Body of pancreas (tissue), 4 donors: ENCODE measurements at places on chromosomes 13 and 19. TPM values are rescaled to one million over a fixed set of nuclear protein-coding genes. Genes with fewer than 3 reads are reported as not detected.

DNA sequence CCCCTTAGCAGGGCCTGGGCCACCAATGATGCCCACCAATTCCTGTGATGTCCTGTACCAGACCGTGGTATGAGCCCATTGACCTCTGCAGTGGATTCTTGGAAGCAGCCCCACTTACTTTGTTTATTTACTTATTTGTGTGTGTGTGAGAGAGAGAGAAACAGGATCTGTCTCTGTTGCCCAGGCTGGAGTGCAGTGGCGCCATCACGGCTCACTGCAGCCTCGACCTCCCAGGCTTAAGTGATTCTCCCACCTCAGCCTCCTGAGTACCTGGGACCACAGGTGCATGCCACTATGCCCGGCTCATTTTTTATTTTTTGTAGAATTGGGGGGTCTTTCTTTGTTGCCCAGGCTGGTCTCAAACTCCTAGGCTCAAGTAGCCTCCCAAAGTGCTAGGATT is 13.0 kb downstream of the MYO9B start:
- DNase-seq = no peak
- no peaks in the 10 kb centered on the region for H3K4me1 ChIP-seq
- H3K27me3 ChIP-seq = no peaks in the 10 kb centered on the region
- no peak overlapping the region for H3K27ac ChIP-seq
- H3K36me3 ChIP-seq = no peaks in the 10 kb centered on the region

GRCh38 chr13:98738213-98738612 is 14.3 kb downstream of the SLC15A1 start:
- no peak for DNase-seq
- no peaks in the 10 kb centered on the region for H3K27me3 ChIP-seq
- no peak overlapping the region for H3K27ac ChIP-seq
- H3K4me1 ChIP-seq = no peaks in the 10 kb centered on the region
- no peak overlapping the region for H3K4me3 ChIP-seq
- no peaks in the 10 kb centered on the region for H3K36me3 ChIP-seq

DNA sequence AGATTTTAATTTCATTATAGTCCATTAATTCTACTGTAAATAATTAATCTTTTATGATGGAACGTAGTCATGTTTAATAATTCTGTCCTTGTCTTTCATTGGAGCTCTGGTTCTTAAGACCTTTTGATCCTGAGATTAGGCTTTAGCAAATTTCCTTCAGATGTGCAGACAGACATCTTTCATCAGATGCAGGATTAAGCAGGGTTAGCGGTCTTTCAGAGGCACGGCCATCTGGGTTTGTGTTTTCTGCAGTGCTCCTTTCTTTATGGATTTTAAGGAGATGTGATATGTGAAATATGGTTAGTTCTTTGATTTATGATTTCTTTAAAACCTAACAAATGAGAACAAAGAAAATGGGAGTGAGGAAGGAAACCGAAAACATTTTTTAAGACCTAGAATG is 643.9 kb upstream of the SGCG start:
- no peaks in the 10 kb centered on the region for H3K27me3 ChIP-seq
- H3K36me3 ChIP-seq = no peaks in the 10 kb centered on the region
- H3K4me1 ChIP-seq = no peaks in the 10 kb centered on the region
- no peak overlapping the region for H3K4me3 ChIP-seq

DNA sequence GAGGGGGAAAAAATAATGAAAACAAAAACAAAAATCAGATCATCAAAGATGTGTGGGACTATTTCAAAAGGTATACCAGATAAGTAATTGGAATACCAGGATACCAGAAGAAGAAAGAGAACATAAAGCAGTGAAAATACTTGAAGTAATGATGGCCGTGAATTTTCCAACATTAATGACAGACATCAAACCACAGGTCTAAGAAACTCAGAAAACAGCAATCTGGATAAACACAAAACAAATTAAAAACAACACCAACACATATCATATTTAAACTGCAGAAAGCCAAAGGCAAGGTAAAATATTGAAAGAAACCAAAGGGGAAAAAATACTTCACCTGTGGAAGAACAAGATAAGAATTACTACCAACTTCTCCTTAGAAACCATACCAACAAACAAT is 24.2 kb upstream of the UFM1 start:
- no peaks in the 10 kb centered on the region for H3K27me3 ChIP-seq
- DNase-seq = no peak
- H3K4me1 ChIP-seq = no peaks in the 10 kb centered on the region

GRCh38 chr19:48466561-48467325 is 2.4 kb upstream of the CYTH2 start:
- no peak for DNase-seq
- H3K27me3 ChIP-seq = no peaks in the 10 kb centered on the region
- H3K4me3 ChIP-seq = no peak overlapping the region
- H3K27ac ChIP-seq = no peak overlapping the region
- no peaks in the 10 kb centered on the region for H3K36me3 ChIP-seq
- peaks cover 17% of the 10 kb centered on the region for H3K4me1 ChIP-seq

GRCh38 chr13:27704681-27705080 is 83.0 kb downstream of the POLR1D start:
- no peak overlapping the region for H3K4me3 ChIP-seq
- H3K27ac ChIP-seq = no peak overlapping the region
- H3K4me1 ChIP-seq = no peaks in the 10 kb centered on the region
- H3K27me3 ChIP-seq = no peaks in the 10 kb centered on the region

The ZNF221 gene
- 4.7 TPM for total RNA-seq

- DNase-seq = peak; percentile 40
- no peak overlapping the region for H3K27ac ChIP-seq
- no peaks in the 10 kb centered on the region for H3K27me3 ChIP-seq
- no peak overlapping the region for H3K4me3 ChIP-seq
- peaks cover 27% of the 10 kb centered on the region for H3K36me3 ChIP-seq
Observed at GRCh38 chr19:34351382-34351826, 13.6 kb upstream of the GPI start.

- peak; percentile 50 for DNase-seq
- H3K4me1 ChIP-seq = peaks cover 44% of the 10 kb centered on the region
- H3K27ac ChIP-seq = peak overlapping the region; percentile 30
- H3K36me3 ChIP-seq = peaks cover 4% of the 10 kb centered on the region
- no peak overlapping the region for H3K4me3 ChIP-seq
Observed at GRCh38 chr19:55656988-55657747, 2.3 kb downstream of the U2AF2 start.

DNA sequence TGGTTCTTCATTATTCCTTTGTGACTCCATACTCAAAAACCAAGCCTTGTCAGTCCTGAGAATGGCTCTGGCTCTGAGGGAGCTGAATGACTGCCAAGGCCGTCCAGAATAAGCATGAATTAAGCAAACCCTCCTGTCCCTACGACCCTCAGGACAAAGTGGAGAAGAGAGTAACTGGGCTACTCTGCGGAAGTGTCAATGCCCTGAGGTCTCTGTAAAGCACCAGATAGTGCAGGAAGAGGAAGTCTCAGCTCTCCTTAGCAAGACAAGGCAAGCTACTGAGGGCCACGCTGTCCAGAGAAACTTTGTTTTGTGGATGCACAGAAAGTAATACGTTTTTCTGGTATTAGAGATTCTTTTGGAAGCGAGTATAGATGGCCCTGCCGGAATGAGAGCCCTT is 94.1 kb downstream of the RNASEH2B start:
- no peaks in the 10 kb centered on the region for H3K36me3 ChIP-seq
- no peak for DNase-seq
- no peak overlapping the region for H3K27ac ChIP-seq
- no peaks in the 10 kb centered on the region for H3K4me1 ChIP-seq
- H3K27me3 ChIP-seq = no peaks in the 10 kb centered on the region
- no peak overlapping the region for H3K4me3 ChIP-seq

- no peak overlapping the region for H3K27ac ChIP-seq
- DNase-seq = no peak
- H3K36me3 ChIP-seq = no peaks in the 10 kb centered on the region
- no peaks in the 10 kb centered on the region for H3K27me3 ChIP-seq
- H3K4me3 ChIP-seq = no peak overlapping the region
Observed at GRCh38 chr13:46884531-46884930, 12.3 kb downstream of the HTR2A start.

GRCh38 chr13:82627183-82627582 is 1255.1 kb downstream of the SLITRK1 start:
- no peaks in the 10 kb centered on the region for H3K27me3 ChIP-seq
- DNase-seq = no peak
- H3K4me3 ChIP-seq = no peak overlapping the region
- H3K4me1 ChIP-seq = no peaks in the 10 kb centered on the region
- H3K27ac ChIP-seq = no peak overlapping the region
- no peaks in the 10 kb centered on the region for H3K36me3 ChIP-seq

The DACT3 gene
- 0.99 TPM for total RNA-seq

GRCh38 chr13:41709511-41709910 is 251.4 kb downstream of the VWA8 start:
- DNase-seq = no peak
- peaks cover 21% of the 10 kb centered on the region for H3K4me1 ChIP-seq
- no peak overlapping the region for H3K27ac ChIP-seq
- no peak overlapping the region for H3K4me3 ChIP-seq
- no peaks in the 10 kb centered on the region for H3K27me3 ChIP-seq

The ZNF547 gene
- 3.9 TPM for total RNA-seq

GRCh38 chr13:111282425-111282824 is 38.0 kb upstream of the TEX29 start:
- H3K27me3 ChIP-seq = no peaks in the 10 kb centered on the region
- H3K36me3 ChIP-seq = peaks cover 20% of the 10 kb centered on the region
- H3K4me3 ChIP-seq = no peak overlapping the region
- DNase-seq = no peak
- peak overlapping the region; percentile 75 for H3K27ac ChIP-seq
